AG04449 (cell line): ENCODE measurements at places on chromosomes 7 and 10.

DNA sequence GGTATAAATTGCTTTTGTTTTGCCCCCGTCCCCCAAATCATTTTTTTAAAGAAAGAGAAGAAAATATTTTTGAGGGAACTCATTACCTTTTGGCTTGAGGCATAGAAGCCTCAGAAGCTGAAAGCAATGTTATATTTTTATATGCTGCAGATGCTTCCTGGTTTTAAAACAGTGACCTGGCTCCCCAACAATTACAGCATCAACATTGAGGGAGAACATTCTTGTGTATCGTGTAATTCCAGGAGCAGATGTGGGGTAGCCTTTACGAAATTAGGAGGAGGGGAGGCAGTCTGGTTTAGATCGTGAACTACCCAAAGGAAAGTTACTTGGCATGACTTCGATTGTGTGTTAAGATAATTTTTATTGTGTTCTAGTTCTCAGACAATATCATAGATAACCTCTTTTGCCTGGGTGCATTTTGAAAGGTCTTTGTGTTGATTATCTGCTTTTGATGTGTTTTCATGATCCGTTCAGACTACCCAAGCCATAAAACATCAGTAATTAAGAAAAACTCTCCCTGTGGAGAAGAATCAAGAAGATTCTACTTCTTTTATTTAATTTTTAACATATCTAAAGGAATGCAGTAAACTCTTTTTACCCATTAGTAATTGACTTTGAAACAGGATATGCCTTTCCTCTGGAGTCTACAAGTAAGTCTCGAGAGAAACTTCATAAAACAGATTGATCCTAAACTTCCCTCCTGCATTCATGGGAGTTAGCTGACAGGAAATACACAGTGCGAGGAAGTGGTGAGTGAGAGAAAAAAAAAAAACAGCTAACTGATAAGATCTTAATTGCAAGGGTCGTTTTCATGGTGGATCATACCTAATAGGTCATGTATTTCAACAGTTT is 141.4 kb downstream of the KIAA1217 start:
- peak; percentile 71 for DNase-seq

DNA sequence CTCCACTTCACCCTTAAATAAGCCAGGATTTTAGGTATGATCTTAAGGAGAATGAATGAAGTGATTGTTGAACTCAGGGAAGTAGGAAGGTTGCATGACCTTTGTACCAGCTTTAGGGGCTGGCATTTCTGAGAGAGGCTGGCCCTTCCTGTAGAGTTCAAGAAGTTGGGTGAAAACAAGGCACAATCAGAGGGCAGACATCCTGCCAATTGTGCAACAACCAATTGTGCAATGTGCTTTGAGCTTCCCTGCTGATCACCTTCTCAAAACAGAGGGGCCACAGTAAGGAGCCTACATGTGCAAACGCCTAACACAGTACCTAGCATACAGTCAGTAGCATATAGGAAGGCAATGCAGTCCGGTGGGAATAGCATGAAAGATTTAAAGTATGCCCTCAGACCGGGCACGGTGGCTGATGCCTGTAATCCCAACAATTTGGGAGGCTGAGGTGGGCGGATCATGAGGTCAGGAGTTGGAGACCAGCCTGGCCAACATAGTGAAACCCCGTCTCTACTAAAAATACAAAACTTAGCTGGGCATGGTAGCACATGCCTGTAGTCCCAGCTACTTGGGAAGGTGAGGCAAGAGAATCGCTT is 5.4 kb downstream of the CPVL start:
- DNase-seq, result no peak

- DNase-seq, result no peak
Measured at GRCh38 chr7:117347480-117347879, 24.6 kb upstream of the WNT2 start.

- no peak for DNase-seq
Measured at GRCh38 chr7:3673524-3673923, 372.5 kb downstream of the SDK1 start.

DNA sequence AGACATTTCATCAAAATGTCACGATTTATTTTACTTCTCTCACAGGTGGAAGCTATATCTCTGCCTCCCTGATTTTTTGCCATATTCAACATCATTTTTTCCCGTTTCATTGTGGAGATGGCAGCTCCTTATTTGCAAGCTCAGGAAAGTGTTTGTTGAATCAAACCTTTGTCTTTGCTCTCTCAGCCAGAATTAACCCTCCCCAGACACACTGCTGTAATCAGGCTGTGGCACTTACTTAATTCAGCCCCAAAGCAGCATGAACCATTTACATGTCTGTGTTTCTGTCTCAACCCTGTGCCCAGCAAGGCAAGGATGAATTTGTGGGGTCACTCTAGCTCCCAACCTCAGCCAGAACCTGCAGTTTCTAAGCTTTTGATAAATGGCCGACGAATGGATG is 397.2 kb downstream of the TCERG1L start:
- DNase-seq, result no peak

GRCh38 chr7:154910125-154910524 is 92.8 kb downstream of the PAXIP1 start:
- DNase-seq, result no peak

GRCh38 chr7:111459757-111460280 is 102.5 kb downstream of the IMMP2L start:
- DNase-seq, result no peak

DNA sequence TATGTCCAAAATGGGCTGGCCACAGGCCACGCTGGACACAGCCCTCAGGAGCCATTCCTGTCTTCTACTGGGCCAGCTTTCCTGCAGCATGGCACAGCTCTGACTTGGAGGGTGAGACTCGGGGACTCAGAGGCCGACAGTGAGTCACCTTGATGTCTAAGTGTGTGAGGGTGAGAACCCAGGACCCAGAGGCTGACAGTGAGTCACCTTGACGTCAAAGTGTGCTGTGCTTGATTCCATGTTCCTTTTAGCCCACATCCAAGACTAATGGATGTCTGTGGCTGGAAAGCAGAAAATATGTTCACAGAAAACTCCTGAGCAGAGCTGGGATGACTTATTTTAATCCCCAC is 6.0 kb upstream of the FAM170B start:
- DNase-seq, result peak; percentile 90

- no peak for DNase-seq
Measured at GRCh38 chr7:30196408-30196807, 61.6 kb downstream of the MTURN start.

DNA sequence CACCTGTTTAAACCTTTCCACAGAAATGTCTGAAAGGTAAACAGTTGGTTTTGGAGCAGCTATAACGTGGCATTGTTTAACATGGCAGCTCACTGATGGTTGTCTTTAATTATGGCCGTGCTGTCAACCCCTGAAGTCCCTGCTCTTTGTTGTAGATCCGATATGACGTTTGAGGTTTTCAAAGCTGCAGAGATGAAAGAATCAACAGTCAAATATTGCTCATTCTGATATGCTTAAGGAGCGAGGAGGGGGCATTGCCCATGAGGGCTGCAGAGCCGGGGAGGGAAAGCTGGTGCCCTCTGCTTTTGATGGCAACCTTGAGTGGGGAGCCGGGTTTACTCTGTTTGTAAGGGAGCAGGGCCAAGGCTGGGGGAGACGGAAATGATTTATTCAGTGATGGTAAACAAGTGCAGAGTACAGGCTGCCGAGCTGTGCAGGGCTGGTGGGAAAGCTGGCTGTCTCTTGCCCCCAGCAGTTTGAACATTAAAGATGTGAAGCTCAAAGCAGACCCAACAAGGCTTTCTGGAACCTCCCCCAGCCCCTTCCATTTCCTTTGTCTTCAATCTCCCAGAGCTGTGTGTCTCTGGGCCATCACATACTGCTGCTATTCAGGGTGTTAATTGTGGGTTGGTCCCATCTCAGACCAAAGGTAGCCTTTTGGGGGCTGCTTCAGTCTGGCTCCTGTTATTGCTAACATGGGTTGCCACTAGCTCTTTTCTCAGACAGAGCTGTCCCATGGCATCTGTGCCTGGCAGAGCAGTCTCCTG is 345.5 kb downstream of the LRMDA start:
- DNase-seq, result no peak

DNA sequence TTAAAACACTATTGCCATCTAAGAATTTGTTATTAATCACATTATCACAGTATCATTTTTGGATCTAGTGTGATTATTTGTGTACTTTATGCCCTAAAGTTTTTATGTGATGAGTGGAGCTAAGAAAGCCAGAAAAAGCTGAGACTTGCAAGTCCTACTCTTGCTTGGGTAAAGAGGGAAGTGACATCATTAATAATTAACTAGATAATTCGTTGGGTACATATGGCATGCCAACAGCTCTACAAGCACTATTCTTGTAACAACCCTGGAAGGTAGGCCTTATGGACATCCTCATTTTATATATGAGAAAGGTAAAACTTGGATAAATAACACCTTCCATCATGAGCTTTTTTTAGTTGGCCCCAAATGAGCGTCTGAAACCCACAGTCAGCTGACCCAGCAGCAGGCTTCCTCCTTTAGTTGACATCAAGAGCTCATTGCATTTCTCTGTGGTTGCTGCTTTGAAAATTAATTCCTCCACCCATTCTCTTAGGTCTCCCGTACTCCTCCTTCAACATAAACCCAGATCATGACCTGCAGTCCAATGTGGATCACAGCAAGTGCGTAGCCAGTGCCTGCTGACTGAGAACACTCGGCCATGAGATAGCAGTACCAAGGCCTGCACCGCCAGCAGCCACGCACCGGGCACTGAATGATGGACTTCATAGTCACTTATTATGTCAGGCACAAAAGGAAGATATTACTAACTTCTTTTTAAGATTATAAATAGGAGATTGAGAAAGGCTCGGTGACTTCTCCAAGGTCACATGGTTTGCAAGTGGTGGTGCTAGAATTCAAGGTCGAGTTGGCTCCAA is 292.0 kb upstream of the AOAH start:
- DNase-seq, result no peak

GRCh38 chr10:120650705-120651399 is 193.8 kb downstream of the PLPP4 start:
- no peak for DNase-seq

- DNase-seq, result no peak
Measured at GRCh38 chr7:146115851-146116520, 615 bp upstream of the CNTNAP2 start.

GRCh38 chr10:93495654-93496321 is 624 bp upstream of the CEP55 start:
- DNase-seq, result no peak

DNA sequence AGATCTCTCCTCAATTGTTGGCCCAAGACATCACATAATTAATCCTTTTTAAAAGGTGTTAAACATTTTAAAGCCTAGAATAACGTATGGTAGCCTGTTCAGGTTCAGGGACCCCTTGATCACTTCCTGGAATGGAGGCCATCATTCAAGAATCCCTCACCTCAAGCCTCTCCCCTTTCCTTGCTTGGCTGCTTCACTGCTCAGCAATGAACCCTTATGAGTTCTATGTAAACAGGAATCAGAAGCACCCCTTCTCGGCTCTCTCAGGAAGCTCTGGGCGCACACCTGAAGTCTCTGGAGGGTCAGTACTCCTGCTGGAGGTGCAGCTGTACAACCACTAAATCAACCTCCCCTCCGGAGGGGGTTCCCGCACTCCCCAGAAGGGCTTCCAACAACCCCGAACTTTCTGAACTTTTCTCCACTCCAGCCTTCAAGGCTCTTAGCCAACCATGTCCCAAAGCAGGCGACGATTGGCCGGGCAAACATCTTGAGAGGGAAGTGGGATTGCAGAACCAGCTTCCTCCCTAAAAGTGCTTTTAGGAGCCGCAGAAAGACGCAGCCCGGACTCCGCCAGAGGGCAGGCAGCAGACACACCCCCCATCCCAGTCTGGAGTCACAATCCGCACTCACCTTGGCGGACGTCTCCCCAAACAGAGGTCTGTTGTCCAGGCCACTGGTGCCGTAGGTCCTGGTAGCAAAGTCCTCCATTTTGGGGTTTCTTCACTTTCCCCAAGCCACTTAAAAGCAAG is 562 bp downstream of the TMEM243 start:
- DNase-seq, result no peak

- no peak for DNase-seq
Measured at GRCh38 chr7:114934086-114934485, 12.2 kb downstream of the MDFIC start.

DNA sequence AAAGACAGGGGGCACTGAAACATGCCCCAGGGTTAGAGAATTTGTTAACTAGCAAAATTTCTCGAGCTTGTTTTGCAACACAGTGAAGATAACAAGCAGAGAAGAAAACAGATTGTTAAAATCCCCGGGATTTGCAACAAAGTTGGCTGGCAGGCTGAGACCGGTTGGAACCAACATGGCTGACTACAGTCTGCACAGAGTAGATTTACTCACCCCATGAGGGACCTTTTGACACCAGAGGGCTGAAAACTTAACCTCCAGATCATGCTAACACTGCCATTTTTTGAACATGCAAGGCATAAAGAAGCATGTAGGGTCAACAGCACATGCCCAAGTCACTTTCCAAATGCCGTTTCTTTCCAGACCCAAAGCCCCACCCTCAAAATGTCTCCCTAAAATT is 95.2 kb upstream of the TMEM26 start:
- DNase-seq, result no peak

DNA sequence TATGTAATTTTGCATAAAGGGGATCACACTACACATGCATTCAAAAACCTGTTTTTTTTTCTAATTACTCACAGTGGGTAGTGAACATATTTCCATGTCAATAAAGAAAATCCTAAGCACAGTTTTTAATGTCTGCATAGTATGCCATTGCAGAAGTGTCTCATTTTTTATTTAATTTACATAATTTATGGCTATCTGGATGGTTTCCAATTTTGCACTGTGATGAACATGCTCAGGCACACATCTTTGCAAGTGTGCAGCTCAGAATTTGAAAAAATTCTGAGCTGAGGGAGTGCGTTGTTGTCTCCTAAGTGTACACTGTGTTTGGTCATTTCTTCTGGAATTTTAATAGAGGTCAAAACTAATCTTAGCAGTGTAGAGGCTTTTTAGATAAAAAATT is 2.2 kb downstream of the NPFFR1 start:
- no peak for DNase-seq

DNA sequence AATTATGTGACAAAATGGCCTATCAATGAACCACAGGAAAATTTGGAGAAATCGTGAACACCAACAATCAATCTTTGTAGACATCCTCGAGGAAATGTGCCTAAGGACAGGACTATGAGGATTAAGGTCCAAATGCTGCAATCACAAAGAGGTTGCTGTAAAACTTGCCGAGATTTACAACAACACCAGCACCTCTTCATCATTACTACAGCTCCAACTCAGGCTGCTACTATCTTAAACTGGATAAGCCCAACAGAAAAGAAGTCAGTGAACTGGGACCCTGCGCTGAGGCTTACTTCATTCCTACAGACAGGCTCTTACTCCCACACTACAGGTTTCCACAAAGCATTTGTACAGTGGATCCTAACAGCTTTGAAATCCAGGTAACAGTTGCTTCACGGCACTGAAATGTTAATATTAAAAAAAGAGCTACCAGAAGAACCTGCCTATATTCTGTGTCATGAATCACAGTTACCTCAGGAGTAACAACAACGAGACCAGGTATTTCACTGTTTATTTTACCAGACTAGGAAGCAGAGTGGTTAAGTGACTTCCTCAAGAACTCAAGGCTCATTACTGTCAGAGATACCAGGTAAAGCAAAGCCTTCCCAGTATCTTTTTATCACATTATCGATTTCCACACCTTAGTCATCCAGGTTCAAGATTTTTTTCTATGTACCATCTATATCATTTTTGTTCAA is 23.9 kb downstream of the CACUL1 start:
- no peak for DNase-seq
